ENCODE measurements at places on chromosomes 13 and 19. TPM values are rescaled to one million over a fixed set of nuclear protein-coding genes. Genes with fewer than 3 reads are reported as not detected.

- no peak for DNase-seq
Measured at GRCh38 chr13:39862900-39863299, 207.4 kb downstream of the COG6 start.

DNA sequence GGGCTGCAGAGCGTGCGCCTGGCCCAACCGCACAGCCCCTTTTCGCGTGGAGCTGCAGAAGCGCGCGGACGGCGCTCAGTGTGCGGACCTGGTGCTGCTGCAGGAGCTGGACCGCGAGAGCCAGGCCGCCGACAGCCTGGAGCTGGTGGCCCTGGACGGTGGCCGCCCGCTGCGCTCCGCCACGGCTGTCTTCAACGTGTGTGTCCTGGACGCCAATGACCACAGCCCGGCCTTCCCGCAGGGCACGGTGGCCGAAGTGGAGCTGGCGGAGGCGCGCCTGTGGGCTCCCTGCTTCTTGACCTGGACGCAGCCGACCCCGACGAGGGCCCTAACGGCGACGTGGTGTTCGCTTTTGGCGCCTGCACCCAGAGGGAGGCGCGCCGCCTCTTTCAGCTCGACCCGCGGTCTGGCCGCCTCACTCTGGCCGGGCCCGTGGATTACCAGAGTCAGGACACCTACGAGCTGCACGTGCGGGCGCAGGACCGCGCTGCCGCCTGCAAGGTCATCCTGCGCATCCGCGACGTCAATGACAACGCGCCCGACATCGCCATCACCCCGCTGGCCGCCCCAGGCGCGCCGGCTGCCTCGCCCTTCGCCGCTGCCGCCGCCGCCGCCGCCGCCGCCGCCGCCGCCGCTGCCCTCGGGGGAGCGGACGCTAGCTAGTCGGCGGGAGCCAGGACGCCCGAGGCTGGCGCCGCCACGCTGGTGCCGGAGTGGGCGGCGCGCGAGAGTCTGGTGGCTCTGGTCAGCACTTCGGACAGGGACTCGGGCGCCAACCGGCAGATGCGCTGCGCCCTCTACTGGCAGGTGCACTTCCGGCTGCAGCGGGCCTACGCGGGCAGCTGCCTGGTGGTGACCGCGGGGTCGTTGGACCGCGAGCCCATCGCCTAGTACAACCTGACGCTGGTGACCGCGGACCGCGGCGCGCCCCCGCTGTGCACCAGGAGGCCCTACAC is 172.2 kb downstream of the OLFM4 start:
- DNase-seq = peak; percentile 48

CGB8 gene
- not detected for polyA plus RNA-seq

- no peak for DNase-seq
Measured at GRCh38 chr19:50490411-50490811, 13.8 kb upstream of the GARIN5A start.
